ENCODE measurements at places on chromosomes 6 and 20.
A peak's percentile ranks its signal among the peaks of the same experiment; 100 is the strongest.

- DNase-seq, result no peak
These were observed 22.8 kb downstream of the PANK2 start for GRCh38 chr20:3911956-3912355.

- DNase-seq, result no peak
These were observed 231.3 kb upstream of the KCNQ5 start for GRCh38 chr6:72390548-72390947.

DNA sequence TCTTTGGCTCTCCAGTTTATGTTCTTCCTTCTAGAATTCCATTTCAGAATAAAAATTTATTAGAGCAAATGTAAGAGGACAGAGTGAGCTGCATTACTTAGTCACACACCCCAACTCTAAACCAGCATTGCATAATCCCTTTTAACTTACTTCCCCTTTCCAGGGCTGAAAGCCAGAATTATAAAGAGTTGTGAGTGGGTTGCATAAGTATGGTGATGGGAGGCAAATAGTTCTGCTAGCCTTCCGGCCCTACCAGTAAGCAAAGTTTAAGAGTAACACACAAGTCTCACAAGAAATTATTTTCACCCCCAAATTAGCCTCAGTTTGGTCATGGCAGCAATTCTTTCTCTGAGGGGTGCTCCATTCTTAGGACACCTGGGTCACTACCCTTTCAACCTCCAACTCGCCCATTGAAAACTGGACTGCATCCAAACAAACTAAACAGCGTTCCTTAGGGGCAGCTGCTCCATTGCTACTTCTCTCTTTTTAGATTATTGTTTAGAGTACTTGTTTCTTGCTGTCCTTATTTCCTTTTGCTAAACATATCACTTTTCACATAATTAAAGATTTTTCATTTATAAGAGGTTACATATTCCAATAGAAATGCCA, 1.6 kb downstream of the KIAA0408 start:
- no peak for DNase-seq

- DNase-seq, result no peak
These were observed 5.3 kb downstream of the NHLRC1 start for GRCh38 chr6:18117136-18117535.

DNA sequence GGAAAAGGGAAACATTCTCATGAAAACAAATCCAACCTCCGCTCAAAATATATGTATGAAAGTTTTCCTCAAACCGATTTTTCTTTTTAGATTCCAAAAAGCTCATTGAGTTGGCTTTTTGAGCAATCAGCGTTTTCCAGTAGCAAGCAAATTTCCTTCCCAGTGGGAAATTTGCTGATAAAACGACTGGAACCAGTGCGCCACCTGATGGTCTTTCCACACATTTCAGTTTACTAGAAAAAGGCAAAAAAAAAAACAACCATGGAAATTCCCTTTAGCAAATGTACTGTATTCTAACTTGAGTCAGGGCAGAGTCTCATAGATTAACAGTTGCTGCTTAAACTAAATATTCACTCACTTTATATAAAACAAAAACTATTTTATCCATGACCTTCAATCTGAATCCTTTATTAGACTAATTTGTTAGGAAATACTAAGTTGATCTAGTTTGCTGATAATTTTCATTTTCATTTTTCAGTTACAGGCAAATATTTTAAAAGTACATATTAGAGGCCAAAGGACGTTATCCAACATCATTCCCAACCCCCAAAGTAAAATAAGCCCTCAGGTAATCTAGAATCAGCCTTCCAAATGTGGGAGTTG, 271.5 kb downstream of the FOXA2 start:
- no peak for DNase-seq

GRCh38 chr20:5146871-5147592, 20.2 kb downstream of the CDS2 start:
- DNase-seq, result no peak

DNA sequence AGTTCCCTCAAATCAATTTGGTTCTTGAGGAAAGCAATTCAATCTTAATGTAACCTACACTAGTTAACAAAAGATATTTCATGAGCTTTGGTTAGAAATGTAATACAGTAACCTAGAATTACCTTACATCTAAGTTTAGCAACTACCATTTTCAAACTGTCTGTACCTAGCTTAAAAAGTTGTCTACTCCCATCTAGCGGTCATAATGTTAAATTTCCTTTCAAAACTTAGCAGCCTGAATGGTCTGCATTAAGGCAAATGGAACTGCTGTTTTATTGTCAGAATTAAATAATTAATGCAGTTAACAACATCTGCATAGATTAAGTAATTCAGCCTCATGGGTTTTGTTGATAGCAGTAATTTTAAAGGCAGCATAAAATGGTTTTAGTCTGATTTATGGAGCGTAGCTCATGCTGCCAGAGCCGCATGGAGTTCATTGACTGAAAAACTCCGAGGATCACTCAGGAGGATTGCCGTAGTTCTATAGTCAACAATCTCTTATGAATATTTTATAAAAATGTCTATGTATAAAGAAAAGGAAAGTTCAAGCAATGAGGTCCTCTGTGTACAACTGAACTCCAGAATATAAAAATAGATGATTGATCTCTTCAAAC, 485.4 kb upstream of the MANEA start:
- DNase-seq, result no peak

DNA sequence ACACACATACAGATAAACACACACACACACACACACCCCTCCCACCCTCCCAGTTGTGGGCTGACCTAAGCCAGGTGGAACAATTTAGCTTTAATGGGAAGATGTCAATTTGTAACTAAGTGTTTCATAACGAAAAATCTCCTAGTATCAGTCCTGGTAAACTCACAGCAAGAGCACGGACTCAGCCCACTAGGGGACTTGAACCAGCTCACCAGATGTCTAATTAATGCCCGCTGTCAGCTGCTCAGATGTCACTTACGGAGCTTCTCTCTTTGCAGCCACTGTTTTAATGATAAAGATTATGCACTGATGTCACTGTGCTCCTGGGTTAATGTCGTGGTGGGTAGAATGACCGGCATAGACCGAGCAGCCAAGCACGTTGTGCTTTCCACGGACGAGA, 116.6 kb upstream of the INSM1 start:
- no peak for DNase-seq

- DNase-seq, result no peak
These were observed 429.7 kb upstream of the RUNX2 start for GRCh38 chr6:44898296-44898930.

DNA sequence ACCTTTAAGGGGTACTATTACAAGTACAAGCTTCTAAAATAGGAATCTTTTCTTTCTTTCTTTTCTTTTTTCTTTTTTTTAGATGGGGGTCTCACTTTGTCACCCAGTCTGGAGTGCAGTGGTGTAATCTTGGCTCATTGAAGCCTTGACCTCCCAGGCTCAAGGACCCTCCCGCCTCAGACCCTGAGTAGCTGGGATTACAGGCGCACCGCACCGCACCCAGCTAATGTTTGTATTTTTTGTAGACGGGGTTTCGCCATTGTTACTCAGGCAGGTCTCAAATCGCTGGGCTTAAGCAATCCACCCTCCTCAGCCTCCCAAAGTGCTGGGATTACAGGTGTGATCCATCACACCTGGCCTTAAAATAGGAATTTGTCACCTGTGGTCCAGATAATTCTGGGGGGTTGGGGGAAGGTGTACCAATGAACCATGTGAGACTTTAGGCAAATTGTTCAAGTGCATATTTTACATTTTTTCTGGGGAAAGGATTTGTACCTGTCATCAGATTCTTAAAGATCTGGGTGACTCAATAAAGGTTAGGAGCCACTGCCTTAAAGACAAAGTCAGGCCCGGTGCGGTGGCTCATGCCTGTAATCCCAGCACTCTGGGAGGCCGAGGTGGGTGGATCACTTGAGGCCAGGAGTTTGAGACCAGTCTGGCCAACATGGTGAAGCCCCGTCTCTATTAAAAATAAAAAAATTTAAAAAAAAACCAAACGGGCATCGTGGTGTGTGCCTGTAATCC, 19.7 kb upstream of the SYNJ2 start:
- no peak for DNase-seq

DNA sequence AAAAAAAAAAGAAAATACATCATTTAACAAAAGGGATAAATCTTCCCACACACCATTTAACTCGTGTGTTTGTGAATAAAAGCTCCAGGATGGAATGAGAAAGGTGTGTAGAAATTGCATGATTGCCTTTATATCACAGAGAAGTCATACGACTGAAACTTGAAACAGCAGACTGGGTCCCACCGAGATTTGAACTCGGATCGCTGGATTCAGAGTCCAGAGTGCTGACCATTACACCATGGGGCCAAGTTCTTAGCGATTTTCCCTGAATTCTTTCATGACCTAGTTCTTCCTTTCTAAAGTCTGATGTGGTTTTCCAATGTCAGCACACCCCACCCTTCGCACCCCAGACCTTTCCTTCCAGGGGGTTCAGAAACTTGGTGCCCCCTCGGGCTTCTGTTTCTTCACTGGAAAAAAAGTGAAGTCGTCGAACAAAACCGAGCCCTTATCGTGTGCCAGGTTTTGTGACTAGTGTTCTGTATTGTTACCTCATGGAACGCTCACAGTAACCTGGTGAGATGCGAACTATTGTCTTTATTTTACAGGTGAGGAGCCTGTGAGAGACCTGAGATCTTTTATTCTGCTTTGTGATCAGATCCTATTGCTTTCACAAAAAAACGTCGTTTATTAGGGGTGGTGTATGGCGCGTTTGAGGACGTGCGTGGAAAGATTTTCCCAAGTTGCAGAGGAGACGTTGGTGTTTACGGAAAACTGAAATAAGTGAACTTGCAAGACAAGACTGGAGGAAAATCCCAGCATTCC, 120.8 kb downstream of the OR2B2 start:
- DNase-seq, result peak; percentile 23

- no peak for DNase-seq
These were observed 70.5 kb downstream of the AKAP12 start for GRCh38 chr6:151310279-151310678.

GRCh38 chr6:123402052-123402451, 234.7 kb downstream of the TRDN start:
- DNase-seq, result no peak

DNA sequence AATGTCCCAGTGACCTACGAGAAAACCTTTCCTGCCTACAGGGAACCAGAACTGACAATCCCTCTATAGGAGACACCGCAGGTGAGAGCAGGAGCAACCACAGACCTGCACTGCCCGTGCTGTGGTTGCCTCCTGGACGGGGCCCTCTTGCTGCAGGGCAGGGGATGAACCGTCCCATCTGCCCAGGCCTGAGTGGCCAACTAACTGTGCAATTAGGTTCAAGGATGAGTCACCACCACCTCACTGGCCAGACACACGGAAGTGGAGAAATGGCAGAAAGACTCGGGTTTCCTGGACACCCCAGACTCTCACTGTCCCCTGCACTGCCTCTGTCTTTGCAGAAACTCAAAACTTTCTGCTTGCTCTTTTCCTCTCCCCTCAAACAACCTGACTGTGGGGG, 13.8 kb upstream of the HLA-G start:
- DNase-seq, result no peak
